ENCODE measurements at places on chromosomes 16 and 17.

- DNase-seq, result no peak
These were observed 39.0 kb downstream of the AKAP1 start for GRCh38 chr17:57124053-57124452.

DNA sequence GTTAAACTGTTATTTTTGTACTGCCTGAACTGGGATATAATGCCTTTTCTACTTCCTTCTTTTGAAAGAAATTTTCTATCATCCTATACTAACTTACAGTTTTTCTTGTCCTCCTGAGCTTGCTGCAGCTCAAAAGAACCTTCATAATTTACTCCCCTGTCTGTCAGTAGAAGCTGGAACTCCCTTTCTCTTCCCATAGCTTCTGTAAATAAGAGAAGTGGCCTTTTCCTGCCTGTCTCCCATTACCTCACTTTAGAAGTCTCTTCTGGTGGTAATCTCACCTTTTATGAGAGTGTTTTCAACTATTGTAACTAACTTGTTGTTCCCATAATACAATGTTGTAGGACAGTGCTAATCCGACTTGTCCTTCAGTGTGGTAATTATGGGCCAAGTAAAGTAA is 246.7 kb upstream of the TBX2 start:
- DNase-seq, result no peak

GRCh38 chr17:82592767-82593589 is 55.3 kb downstream of the WDR45B start:
- no peak for DNase-seq

GRCh38 chr16:66175058-66175457 is 191.4 kb upstream of the CDH5 start:
- DNase-seq, result no peak

- DNase-seq, result no peak
These were observed 40.0 kb upstream of the CCR7 start for GRCh38 chr17:40605306-40605705.

- DNase-seq, result no peak
These were observed 4.5 kb upstream of the DDX19B start for GRCh38 chr16:70294385-70295025.

- no peak for DNase-seq
These were observed 9.8 kb downstream of the HID1 start for GRCh38 chr17:74962622-74963394.

DNA sequence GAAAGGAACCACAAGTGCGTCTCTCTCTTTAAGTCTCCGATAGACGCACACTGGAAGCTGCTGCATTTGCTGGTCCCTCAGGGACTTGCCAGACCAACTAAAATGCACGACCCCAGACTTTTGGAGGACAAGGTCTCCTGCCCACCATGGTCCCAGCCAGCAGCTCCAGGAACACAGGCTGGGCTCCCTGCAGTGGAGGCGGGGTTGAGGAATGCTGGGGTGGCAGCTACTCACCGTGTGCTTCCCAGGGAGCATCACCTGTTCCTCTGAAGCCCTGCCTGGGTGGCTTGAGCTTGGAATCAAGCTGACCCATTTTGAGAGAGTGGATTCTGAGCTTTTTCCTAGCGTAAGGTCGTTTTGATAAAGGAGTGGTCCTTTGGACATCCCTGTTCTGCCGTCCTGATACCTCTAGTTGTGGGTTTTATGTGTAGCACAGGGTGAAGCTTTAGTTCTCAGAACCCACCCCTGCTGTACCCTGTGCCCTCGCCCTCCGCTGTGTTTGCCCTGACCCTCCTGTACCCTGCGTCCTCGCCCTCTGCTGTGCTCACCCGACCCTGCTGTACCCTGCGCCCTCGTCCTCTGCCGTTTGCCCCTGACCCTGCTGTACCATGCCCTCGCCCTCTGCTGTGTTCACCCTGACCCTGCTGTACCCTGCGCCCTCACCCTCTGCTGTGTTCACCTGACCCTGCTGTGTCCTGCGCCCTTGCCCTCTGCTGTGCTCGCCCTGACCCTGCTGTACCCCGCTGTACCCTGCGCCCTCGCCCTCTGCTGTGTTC is 11.0 kb downstream of the ZNF276 start:
- DNase-seq, result no peak

DNA sequence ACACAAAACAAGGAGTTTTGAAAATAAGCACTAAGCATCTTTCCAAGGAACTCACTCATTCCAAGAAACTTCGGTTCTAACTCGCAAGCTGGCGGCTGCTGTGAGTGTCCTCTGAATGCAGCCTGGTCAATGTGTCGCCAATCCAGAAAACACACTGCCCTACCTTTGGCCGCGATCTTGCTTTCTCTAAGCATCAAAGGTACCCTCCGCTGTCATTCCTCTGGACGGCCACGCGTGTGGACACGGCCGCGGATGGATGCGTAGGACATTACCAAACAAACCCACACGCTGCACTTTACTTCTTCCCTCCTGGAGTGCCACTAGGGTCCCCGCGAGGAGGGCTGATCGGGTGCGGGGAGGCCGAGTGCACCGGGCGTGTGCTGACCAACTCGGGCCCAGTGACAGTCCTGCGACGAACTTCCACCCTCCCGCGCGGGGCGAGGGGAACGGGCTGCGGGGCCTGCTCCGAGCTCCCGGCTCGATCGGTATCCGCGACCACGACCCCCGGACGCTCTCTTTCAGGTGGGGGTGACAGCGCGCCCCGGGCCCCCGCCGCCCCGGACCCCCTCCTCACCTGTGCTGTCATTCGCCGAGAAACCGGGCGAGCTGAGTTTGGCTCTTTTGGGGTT is 1.1 kb downstream of the CREBBP start:
- DNase-seq, result no peak

- DNase-seq, result no peak
These were observed 444.1 kb upstream of the RBFOX1 start for GRCh38 chr16:6888531-6888930.

- no peak for DNase-seq
These were observed 5.7 kb upstream of the PKMYT1 start for GRCh38 chr16:2985893-2986355.

DNA sequence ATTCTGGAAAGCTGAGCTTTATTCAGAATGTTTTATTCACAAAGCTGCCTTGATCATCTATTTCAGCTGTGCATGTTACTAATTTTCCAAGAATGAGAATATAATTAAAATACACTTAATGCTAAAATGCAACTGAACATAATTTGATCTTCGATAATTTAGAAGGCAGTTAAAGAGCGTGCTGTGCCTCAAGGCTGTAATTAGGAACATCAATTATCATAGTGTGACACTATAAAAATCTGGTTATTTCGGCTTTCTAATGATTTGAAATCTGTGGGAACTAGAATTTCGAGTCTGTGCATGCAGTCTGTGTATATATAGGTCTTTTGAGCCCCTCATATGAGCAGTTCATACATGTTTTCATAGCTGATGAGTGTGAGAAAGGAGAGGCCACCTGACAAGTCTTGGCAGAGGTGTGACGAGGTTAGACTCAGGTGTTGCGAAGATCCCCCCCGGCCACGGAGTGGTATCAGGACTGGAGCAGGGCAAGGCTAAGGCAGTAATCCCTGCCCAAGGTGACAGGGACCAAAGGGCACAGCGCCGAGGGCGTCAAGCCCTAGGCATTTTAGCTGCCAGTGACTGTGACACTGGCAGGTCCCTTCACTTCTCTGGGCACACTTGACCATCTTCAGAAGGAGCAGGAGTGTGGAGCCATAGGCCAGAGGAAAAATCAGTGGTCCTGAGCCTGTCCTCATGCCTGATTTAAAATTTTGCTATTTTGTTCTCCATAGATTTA is 328.5 kb downstream of the SNX29 start:
- DNase-seq, result no peak

DNA sequence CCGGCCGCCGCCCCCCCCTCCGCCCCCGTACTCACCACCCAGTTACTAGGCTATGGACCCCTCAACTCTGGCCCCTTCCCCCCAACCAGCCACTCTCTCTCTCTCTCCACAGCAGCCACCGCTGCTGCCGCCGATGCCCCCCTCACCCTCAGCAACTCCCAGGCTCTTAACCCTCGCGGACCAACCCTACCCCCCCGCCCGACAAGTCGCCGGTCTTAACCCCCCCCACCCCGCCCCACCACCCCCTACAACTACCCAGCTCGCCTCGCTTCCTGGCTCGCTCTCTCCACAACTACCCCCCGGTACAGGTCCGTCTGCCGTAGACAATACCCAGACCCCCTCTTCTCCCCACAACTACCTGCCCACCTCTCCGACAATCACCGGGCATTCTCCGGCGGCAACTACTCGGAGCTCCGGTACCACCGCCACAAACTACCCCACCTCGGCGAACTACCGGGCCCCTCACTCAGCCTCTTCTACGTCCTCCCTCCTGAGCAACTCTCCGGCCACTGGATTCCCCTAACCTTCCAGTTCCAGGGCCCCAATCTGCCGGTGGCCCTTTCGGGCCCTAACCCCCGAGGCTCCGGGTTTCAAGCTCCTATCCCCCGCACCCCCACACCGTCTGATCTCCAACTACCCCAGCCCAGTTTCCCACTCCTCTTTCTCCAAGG is 702 bp downstream of the PHF23 start:
- DNase-seq, result no peak

DNA sequence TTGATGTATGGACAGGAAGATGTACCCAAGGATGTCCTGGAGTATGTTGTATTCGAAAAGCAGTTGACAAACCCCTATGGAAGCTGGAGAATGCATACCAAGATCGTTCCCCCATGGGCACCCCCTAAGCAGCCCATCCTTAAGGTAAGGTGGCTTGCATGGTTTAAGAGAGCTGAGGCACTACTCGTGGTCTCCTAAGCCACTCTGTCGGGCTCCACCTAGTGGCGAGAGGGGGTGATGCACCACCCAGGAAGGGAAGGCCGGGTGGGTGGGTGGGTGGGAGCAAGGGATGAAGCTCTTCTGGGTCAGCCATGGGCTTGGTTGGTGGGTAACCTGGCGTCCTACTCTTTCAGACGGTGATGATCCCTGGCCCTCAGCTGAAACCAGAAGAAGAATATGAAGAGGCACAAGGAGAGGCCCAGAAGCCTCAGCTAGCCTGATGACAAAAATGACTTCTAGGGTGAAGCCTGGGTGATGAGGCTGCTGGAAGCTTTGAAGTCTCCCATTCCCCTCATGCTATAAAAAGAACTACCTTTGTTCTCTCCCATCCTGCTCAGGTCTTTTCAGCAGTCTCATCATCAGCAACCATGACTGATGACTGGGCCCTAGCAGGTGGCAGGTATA is 21.5 kb downstream of the GPR179 start:
- DNase-seq, result no peak

- no peak for DNase-seq
These were observed 207.0 kb downstream of the STX8 start for GRCh38 chr17:9368631-9369030.

DNA sequence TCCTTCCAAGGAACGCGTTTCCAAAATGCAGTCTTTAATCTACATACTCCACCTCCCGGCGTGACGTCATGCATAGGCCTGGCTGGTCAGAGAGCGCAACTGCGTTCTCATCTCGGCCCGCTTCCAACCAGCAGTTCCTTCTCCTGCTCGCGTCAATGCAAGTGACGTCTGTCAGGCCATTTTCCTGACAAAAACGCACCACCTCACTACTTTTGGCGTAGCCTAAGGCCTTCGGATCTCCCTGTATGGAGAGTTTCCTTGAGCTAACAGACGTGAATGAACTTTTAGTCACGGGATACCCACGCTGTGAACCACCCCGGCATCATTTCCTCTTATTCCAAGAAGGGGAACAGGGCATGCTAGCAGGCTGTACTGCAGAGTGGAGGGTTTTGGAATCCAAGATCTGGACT is 25.0 kb downstream of the TEX14 start:
- peak; percentile 20 for DNase-seq

- no peak for DNase-seq
These were observed 9.1 kb upstream of the METTL9 start for GRCh38 chr16:21590287-21590686.

Data from esophagus squamous epithelium (tissue), 5 donors.